ENCODE measurements at places on chromosomes 5 and 9.

DNA sequence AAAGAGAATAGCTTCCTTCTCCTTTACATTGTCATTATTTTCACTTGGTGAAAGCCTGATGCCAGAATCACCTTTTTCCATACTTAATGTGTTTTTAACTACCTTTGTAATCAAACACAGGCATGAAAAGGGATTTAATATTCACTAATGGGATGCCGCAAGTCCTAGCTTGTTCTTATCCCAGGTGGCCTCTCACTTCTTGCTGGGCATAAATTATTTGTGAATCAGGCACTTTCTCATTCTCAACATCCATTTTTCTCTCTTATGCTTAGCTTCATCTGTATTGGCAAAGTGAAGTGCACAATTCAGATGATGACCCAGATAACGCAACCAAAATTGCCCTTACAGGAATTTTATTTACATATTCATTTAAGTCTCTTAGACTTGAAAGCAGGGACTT, 10.9 kb downstream of the ACTL7B start:
- no peak for DNase-seq

- no peak for DNase-seq
These were observed 6.7 kb downstream of the SLC4A9 start for GRCh38 chr5:140366589-140367255.

- DNase-seq, result no peak
These were observed 49.7 kb downstream of the MYO10 start for GRCh38 chr5:16886366-16886736.

DNA sequence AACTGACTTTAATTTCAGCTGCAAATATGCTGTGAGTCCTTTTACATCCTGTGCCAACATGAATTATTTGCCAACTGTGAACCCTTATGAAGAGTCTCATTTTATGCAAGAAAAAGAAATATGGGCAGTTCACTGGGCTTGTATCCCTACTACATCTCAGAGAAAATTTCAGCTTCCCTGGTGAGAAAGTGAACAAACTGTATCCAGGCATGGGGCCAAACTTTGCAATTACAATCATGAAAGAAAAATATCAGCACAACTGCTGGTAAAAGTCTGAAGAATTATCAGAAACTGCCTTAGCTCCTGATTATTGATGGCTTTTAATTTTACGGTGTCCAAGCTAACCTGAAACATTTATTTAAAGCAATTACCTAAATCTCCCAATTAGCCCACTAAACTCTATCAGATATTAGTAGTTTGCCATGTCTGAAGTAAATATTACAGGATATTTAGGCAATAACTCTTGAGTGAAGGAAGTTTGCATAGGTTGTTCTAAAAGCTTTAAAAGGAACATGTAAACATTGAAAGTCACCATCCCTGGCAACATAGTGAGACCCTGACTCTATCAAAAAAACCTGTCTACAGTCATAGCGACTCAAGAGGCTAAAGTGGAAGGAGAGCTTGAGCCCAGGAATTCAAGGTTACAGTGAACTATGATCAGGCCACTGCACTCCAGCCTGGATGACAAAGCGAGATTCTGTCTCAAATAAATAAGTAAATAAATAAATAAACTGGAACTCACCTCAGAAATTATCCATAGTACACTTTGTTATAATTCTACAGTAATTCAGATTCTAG, 83.9 kb upstream of the HCN1 start:
- no peak for DNase-seq

DNA sequence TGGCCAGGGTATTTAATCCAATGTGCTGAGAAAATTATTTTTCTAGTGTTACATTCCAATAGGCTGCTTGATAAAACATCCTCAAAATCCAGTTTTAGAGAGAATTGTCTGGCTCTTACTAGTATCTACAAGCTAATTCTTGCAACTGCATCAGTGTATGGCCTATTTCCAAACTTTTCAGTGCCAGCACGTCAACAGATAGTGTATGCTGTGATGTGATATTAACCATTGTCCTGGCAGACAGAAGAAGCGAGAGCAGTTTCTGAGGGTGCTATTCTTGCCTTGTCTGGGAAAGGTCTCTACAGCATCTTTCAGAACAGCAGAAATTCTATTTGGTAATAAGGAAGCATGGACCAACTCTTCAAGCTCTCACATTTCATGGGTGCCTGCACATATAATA, 174.2 kb upstream of the CDH12 start:
- no peak for DNase-seq

GRCh38 chr5:147450606-147451005, 59.3 kb downstream of the DPYSL3 start:
- DNase-seq, result no peak

DNA sequence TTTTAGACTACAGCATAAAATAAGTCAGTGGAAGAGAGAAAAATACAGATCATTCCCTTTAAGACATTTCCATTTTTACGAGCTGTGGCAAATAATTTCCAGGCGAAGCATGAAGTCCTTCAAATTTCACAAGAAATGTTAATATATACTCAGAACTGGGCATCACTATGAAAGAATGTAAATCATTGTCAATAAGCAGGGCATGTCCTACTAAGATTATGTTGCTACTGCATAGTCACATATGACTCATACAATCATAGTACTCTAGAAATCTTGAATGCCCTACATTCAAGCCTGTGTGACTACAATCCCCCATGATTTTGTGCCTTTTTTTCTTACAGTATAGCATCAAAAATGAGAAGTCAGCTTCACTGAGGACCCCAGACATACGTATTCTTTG, 485.2 kb upstream of the FTMT start:
- DNase-seq, result no peak

DNA sequence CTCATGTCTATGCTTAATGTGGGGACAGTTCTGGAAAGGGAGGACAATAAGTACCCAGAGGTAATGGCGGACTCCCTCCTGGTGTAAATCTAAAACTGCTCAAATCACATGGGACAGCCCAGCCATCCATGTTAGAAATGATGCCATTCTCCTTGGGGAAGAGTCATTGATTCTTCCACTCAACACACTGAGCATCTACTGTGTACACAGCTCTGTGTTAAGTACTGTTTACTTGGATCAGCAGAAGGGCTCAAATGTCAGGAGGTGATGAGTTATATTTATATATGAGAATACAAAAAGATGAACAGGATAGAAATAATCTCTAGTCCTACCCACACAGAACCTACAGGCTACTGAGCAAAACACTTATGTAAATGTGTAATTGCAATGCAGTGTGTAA, 31.8 kb upstream of the NANS start:
- DNase-seq, result no peak

GRCh38 chr9:98719055-98719454, 10.3 kb upstream of the GABBR2 start:
- DNase-seq, result no peak

DNA sequence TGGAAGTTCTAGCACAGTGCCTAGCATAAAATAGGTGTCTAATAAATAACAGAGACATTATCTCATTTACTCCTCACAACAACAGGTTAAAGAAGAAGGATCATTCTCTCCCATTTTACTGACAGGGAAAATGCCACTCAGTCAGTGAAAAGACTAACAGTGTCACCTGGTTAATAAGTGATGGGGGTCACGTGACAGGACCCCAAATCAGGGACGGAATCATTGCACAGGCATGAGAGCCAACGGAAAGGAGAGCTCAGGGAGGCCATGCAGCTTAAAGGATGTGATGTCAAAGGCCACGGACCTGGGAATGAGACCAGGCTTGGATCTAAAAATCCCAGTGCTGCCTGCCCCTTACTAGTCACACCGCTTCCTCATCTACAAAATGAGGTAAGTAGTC, 101.2 kb downstream of the BNC2 start:
- no peak for DNase-seq

GRCh38 chr9:15101095-15101494, 190.9 kb upstream of the FREM1 start:
- no peak for DNase-seq

DNA sequence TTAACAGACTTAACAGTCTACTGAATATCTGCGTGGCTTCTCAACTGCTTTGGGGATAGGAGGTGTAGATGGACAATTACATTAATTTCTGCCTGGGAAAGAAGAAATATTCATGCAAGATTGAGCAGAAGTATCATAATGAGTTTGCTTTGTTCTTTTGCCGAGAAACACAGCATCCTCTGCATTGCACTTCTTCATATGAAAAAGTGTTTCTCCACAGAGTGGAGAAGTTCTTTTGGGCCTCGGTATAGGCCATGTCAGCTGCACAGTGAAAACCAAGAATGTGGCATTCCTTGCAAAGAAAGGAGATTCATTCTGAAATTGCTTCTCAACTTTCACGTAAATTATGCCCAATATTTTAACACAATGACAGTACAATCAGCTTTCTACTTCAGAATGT, 17.6 kb upstream of the SNX2 start:
- no peak for DNase-seq

Data from DND-41 (cell line).